ENCODE measurements at places on chromosomes 6 and 20.

- DNase-seq: peak; percentile 46
Measured at GRCh38 chr20:33423141-33423834, 20.3 kb downstream of the SNTA1 start.

DNA sequence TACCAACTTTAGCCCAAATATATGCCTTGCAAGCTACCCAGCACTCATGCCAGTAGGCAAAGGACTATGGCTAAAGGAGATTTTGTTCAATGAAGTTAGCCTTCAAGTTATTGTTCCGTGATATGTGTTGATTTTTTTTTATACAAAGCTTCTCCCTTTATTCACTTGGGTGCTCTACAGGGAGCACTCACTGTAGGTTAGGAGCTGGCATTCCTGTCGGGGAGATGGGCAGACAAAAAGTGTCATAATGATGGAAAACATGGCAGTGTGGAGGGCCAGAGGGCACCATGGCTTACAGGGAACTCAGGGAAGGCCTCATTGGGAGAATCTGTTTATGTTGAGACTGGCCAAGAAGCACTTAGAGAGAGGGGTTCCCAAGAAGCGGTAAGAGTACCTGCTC, 292.4 kb downstream of the TSHZ2 start:
- DNase-seq: no peak

GRCh38 chr6:39357998-39358686, 35.6 kb upstream of the KCNK16 start:
- peak; percentile 67 for DNase-seq

- peak; percentile 49 for DNase-seq
Measured at GRCh38 chr6:138099832-138100231, 7.4 kb downstream of the PERP start.

- no peak for DNase-seq
Measured at GRCh38 chr6:24458134-24458533, 31.2 kb downstream of the GPLD1 start.

DNA sequence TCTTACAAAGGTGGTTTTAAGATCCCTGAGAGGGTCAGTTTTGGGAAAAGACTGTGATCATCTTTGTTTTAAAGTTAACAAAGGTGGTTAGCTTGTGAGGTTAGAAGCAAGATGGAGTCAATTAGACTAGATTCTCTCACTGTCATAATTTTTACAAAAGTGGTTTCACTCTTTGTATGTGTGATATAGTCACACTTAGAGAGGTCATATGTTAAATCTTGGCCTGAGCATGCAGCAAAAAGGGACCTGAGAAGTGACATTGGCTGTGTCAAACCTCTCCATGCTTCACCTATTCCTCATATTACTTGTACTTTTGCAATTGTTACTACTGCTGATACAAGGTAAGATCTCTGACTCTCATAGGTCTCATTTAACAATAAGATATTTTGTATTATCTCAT, 368.0 kb downstream of the TBC1D32 start:
- DNase-seq: no peak

DNA sequence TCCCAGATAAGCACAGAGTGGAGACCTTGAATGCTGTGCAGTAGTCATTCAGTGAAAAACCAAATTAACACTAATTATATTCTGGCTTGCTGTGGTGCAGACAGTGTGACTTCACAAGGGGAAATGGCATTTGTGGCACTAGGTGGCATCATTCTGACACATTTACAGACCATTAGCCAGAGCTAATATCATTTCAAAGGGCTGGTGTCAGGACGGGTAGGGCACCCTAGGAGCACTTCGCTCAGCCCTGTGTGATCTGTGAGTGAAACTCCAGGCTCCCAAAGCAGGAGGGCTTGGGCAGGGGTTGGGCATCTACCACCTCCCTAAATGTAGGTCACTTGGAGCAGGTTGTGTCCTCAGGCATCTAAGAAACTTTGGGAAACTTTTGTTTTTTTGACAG, 555.8 kb downstream of the PKHD1 start:
- no peak for DNase-seq

DNA sequence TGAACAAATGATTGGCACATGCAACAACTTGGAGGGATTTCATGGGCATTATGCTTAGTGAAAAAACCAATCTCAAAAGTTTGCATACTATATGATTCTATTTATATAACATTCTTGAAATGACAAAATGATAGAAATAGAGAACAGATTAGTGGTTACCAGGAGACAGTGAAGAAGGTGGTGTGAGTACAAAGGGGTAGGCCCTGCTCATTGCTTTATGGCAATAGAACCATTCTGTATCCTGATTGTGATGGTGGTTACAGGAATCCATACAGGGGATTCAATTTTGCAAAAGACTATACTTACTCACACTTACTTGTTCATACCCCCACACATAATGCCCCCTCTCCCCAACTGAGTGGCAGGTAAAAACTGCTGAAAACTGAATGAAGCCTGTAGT, 30.2 kb upstream of the LAMA4 start:
- no peak for DNase-seq

DNA sequence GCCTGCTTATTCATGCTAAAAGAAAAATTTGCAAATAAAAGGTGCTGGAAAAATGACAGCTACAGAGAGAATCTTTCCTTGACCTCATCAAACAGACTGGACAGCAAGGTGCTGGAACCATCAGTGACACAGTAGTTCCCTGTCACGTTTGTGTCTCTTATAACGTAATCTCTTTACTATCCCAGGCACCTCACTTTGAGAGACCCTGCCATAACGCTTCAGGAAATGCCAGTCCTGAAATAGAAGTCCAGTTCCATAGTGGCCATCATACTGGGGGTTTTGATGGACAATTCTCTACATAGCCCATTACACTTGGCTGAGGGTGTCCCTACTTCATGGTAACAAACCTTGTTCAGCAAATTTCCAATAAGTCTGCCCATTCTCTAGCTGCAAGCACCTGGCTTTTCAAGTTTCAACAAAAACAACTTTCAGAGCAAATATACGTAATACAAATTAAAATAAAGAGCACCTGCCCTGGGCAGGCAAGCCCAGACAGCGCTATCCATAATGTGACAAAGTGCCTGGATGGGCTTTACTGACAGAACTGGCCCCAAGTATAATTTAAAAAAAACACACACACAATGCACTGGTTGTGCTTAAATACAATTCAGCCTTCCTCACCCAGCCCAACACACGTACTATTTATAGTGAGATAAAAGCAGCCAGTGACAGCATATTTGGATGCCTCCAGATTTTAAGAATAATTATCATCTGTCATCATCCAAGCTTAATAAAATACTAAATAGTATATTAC, 38.7 kb downstream of the CNKSR3 start:
- no peak for DNase-seq

GRCh38 chr6:45783716-45784115, 231.9 kb downstream of the CLIC5 start:
- no peak for DNase-seq

DNA sequence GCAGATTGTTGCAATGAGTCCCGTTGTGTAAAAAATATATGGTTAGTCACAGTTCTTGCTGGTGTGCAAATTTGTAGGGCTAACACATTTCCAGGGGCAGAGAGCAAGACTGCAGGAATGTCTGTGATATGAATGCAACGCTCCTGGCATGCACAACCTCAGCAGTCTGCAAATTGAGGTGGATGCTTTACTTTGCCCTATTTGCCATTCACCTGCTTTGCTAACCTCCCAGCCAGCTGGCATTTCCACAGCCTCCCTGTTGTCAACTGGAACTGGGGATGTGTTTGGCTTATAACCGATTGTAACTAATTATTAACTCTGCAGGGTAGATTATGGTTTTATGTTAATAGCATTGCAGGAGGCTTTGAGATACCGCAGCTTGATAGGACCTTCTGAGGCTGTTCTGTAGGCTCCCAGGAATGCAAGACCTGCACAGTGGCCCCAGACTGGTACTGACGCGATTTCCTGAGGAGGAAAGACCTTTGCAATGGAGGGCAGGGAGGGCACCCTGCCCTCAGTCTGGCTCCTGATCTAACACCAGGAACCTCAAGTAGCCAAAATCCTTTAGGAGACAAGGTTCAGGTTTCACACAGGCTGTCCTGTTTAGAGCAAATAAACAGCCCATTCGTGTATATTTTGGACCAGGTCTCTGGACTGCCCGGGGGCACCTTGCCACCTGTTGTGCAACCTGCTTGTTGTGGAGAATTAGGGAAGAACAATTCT, 53.4 kb downstream of the EDN1 start:
- no peak for DNase-seq

- no peak for DNase-seq
Measured at GRCh38 chr6:122696853-122697252, 82.7 kb upstream of the FABP7 start.

Data from HFF-Myc (cell line).